ENCODE measurements at places on chromosomes 12 and 14. TPM values are rescaled to one million over a fixed set of nuclear protein-coding genes. Genes with fewer than 3 reads are reported as not detected.

Gene SLC6A15
- polyA plus RNA-seq, result not detected

Gene SOS2
- 8.8 TPM for polyA plus RNA-seq

Gene RBMS2
- polyA plus RNA-seq, result 13.3 TPM

Gene ACOT4
- polyA plus RNA-seq, result 0.62 TPM

Gene ITGB7
- 0.50 TPM for polyA plus RNA-seq

Gene LTBP2
- polyA plus RNA-seq, result 4.0 TPM

- H3K27ac ChIP-seq, result no peak overlapping the region
- H3K4me1 ChIP-seq, result peaks cover 19% of the 10 kb centered on the region
- no peaks in the 10 kb centered on the region for H3K36me3 ChIP-seq
- DNase-seq, result no peak
- H3K4me3 ChIP-seq, result no peak overlapping the region
Measured at GRCh38 chr14:77763316-77763715, 2.4 kb upstream of the SNW1 start.

DNA sequence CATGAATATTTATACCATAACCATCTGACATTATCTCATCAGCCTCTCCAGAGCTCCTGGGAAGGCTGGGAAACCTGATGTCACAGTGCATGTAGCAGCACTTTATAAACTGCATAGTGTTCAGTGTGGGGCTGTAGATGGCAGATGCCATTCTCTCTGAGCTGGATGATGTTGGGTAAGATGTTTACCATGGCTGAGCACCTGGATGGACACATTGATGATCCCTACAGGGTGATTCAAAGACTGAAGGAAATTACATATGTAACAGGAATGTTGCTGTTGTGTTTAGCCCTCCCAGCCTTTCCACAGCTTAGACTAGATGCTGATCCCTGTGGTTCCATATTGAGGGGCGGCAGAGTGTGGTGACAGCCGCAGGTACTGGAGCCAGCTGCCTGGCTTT, 37.4 kb downstream of the IFT43 start:
- peaks cover 39% of the 10 kb centered on the region for H3K36me3 ChIP-seq
- H3K27ac ChIP-seq, result no peak overlapping the region
- H3K27me3 ChIP-seq, result no peaks in the 10 kb centered on the region
- no peak for DNase-seq
- no peaks in the 10 kb centered on the region for H3K4me1 ChIP-seq

- no peak for DNase-seq
- H3K27me3 ChIP-seq, result no peaks in the 10 kb centered on the region
- peaks cover 9% of the 10 kb centered on the region for H3K36me3 ChIP-seq
- H3K4me3 ChIP-seq, result no peak overlapping the region
- peaks cover 15% of the 10 kb centered on the region for H3K4me1 ChIP-seq
Measured at GRCh38 chr14:61484031-61484430, 162.7 kb downstream of the PRKCH start.

DNA sequence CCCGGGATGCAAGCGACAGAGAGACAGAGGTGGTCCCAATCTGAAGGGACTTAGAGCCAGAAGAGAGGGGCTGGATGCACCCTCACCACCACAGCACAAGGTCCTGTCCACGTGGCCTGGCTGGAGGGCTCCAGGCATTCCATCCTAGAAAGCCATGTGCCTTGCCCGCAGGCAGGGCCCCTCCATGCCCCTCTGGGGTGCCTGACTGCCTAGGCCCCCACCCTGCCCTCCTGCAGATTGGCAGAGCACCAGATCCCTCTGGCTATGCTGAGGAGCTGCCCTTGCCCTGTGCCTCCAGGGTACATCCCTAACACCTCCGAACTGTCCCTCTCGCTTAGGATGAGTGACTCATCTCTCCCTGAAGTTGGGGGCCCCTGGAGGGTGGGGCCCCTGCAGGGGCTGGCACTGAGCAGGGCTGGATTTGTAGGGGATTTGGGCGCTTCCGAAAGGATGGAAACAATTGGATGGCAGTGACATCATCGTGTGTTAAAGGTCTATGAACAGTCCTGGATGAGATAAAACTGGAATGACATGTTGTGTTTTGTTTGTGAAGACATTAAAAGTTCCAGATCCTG, 50.9 kb downstream of the CHGA start:
- peaks cover 42% of the 10 kb centered on the region for H3K4me1 ChIP-seq
- peak overlapping the region; percentile 80 for H3K27ac ChIP-seq
- peak; percentile 53 for DNase-seq
- no peak overlapping the region for H3K4me3 ChIP-seq

GRCh38 chr12:3662521-3662921, 90.4 kb downstream of the CRACR2A start:
- H3K4me1 ChIP-seq, result no peaks in the 10 kb centered on the region
- H3K27me3 ChIP-seq, result no peaks in the 10 kb centered on the region
- H3K4me3 ChIP-seq, result no peak overlapping the region
- DNase-seq, result no peak

- no peak for DNase-seq
- no peaks in the 10 kb centered on the region for H3K27me3 ChIP-seq
- H3K36me3 ChIP-seq, result no peaks in the 10 kb centered on the region
- no peak overlapping the region for H3K27ac ChIP-seq
- no peaks in the 10 kb centered on the region for H3K4me1 ChIP-seq
Measured at GRCh38 chr12:98955284-98955683, 310.2 kb downstream of the APAF1 start.

DNA sequence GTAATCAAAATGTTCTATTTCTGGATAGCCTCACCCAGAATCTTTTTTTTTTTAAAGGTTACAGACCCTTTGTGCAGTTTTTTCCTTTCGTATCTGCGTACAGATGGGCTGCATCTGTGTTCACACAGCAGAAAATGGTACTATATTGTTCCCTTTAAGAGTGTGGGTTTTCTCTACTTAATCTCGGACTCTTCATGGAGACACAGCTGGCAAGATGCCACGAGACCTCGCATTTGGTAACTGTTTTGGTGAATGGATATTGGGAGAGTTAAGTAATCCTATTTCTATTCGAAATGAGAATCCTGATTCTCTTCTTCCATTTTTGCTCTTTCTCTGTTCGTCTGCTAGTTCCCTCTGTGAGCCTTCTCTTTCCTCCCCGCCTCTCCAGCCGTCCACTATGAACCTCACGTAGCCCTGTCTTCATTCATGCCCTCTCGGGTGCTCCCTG, 85.7 kb downstream of the SAMD4A start:
- no peaks in the 10 kb centered on the region for H3K27me3 ChIP-seq
- no peaks in the 10 kb centered on the region for H3K36me3 ChIP-seq
- peaks cover 98% of the 10 kb centered on the region for H3K4me1 ChIP-seq
- DNase-seq, result peak; percentile 41

GRCh38 chr12:105803292-105803691, 335.5 kb downstream of the NUAK1 start:
- peaks cover 5% of the 10 kb centered on the region for H3K4me1 ChIP-seq
- no peak for DNase-seq
- no peaks in the 10 kb centered on the region for H3K36me3 ChIP-seq
- no peak overlapping the region for H3K4me3 ChIP-seq

DNA sequence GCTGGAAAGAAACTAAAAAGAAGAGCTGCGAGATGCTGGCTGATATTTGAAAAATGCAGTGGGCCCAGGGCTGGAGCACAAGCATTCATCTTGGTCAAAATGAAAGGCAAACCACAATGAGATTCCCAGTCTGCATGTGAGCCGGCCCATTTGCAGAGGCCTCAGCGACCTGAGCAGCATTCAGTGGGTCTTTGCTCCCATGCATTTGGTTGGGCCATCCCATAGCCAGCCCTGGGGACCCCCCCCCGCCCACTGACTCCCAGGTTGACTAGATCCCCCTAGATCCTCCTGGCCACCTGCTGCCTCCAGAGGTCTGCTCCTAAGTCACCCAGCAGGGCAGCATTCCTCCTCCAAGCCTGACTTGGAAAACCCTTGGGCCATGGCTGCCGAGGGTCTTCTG, 59.8 kb downstream of the PRMT8 start:
- no peak overlapping the region for H3K27ac ChIP-seq
- H3K36me3 ChIP-seq, result no peaks in the 10 kb centered on the region
- no peaks in the 10 kb centered on the region for H3K4me1 ChIP-seq

- no peak overlapping the region for H3K4me3 ChIP-seq
- no peak overlapping the region for H3K27ac ChIP-seq
- H3K27me3 ChIP-seq, result no peaks in the 10 kb centered on the region
- DNase-seq, result no peak
- H3K4me1 ChIP-seq, result no peaks in the 10 kb centered on the region
Measured at GRCh38 chr14:87306409-87307168, 686.4 kb downstream of the GALC start.

DNA sequence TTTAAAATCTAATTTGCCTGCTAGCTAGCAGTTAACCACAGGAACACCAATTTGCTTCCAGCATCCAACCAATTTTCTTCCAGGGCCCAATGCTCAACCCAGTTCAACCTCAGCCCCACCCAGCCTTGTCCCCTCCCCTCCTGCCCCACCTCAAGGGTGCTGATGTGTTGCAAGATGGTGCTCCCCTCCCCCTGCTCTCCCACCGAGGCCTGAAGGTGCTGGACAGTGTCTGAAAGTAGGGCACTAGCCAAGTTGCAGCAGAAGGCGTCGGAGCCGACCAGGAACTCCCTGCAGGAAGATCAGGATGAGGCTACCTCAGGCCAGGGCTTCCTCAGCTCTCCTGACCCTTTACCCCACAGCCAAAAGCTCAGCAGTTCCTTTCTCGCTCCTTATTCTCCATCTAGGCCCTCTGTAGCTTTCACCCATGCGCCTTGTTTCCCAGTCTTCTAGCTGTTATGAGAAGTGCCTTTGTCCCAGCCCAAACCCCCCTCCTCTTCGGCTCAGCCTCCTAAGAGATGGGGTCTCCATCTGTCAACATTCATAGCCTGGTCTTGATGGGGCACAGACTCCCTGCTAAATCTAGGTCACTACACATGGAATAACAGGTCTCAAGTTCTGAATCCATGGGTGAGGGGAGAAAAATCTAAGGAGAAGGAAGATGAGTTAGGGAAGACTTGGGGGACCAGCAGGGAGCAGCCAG, 3.6 kb downstream of the STAT6 start:
- H3K27me3 ChIP-seq, result no peaks in the 10 kb centered on the region
- DNase-seq, result no peak
- H3K27ac ChIP-seq, result no peak overlapping the region
- H3K36me3 ChIP-seq, result no peaks in the 10 kb centered on the region

- DNase-seq, result no peak
- no peak overlapping the region for H3K4me3 ChIP-seq
- no peaks in the 10 kb centered on the region for H3K27me3 ChIP-seq
- no peaks in the 10 kb centered on the region for H3K36me3 ChIP-seq
Measured at GRCh38 chr12:19608039-19608438, 168.7 kb downstream of the AEBP2 start.

DNA sequence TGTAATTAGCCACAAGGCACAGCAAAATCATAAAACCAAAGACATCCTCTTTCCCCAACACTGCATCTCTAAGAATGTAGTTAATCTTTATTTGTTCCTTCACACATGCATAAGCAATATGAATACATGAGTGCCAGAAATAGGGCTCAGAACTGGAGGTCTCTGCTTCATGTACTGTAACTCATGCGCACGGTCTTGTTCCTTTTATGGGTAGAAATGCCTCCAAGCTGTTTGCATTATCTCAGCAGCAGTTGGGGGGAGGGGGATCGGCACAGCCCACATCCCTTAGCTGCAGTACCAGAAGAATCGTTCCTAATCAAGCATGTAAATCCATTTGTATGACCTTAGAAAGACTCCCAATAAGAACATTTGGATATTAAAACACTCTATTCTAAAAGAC, 20.0 kb downstream of the RHOJ start:
- no peaks in the 10 kb centered on the region for H3K36me3 ChIP-seq
- no peak for DNase-seq
- no peaks in the 10 kb centered on the region for H3K27me3 ChIP-seq

DNA sequence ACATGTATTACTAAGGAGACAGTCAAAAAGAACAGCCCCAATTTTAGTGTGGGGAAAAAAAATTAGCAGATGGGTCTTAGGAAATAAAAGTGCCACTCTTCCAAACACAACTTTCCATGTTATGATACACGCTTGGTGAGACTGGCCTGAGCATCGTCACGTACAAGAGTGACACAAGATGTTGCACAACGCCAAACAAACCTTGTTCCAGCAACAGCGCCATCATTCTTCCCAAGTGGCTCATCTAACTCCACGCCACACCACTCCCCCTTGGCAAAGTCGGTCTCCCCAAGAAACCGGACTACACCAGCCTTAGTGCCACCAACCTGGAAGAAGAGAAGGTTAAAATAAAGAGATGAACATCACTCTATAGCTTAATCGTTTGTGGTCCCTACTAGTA, 58.7 kb downstream of the CLIP1 start:
- peaks cover 6% of the 10 kb centered on the region for H3K36me3 ChIP-seq
- no peak overlapping the region for H3K27ac ChIP-seq
- no peaks in the 10 kb centered on the region for H3K27me3 ChIP-seq
- no peak overlapping the region for H3K4me3 ChIP-seq
- DNase-seq, result no peak
- peaks cover 6% of the 10 kb centered on the region for H3K4me1 ChIP-seq

DNA sequence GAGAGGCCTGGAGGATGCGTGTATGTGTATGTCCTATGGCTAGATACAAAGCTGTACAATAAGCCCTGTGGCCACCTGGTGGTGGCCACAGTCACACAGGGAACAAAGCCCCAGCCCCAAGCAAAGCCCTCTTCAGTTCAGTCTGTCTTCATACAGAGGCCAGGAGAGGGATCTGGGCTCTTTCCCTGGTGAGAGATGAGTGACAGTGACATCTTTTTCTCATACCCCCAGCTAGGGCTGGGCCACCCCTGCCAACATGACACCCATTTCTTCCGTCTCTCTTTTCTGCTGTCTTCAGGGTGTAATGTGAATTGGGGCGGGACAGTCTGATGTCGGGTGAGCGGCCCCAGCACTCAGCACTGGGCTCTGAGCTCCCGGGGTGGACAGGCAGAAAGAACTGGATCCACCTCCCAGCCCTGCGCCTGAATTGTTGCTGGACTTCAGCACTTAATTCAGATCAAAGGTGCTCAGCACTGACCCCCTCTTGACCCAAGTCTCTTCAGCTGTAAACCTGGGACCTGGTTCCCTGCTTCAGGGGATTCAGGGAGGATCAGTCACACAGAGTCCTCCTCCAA, 59.8 kb downstream of the SERPINA3 start:
- H3K4me1 ChIP-seq, result no peaks in the 10 kb centered on the region
- no peaks in the 10 kb centered on the region for H3K27me3 ChIP-seq
- H3K4me3 ChIP-seq, result no peak overlapping the region
- no peak for DNase-seq
- H3K36me3 ChIP-seq, result no peaks in the 10 kb centered on the region
- H3K27ac ChIP-seq, result no peak overlapping the region

- DNase-seq, result no peak
- H3K36me3 ChIP-seq, result no peaks in the 10 kb centered on the region
- no peaks in the 10 kb centered on the region for H3K27me3 ChIP-seq
- peak overlapping the region; percentile 4 for H3K4me3 ChIP-seq
Measured at GRCh38 chr14:68814539-68815297, 21.9 kb upstream of the ZFP36L1 start.
